CD4-positive, alpha-beta T cell treated with Interleukin-15 for 4 hours (primary cell): ENCODE measurements at places on chromosomes 1 and 21.

DNA sequence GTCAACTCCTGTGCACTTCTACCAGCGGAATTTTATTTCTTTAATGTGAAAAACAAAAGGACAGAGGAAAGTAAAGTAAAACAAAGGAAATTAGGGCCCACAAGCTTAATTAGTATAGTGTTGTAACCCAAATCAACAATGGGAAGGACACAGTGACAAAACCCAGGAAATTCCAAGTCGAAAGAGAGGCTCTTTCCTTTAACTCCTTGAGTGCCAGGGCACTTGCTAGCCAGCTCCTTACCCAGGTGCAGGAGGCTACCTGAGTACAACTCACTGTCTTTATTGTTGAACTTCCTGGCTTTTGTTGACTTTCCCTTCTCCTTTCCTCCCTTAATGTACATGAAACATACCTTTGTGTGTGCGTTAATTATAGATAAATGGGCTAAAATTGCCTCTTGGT, 55.0 kb downstream of the PEX14 start:
- no peak for DNase-seq

GRCh38 chr1:202011994-202012393, 1.6 kb downstream of the ELF3 start:
- DNase-seq: no peak

GRCh38 chr1:162631546-162632191, 595 bp upstream of the DDR2 start:
- no peak for DNase-seq

- no peak for DNase-seq
These were observed 33.4 kb downstream of the TRABD2B start for GRCh38 chr1:47963568-47964358.

GRCh38 chr1:44652445-44653106, 21.7 kb downstream of the TMEM53 start:
- peak; percentile 79 for DNase-seq

GRCh38 chr1:112698366-112699310, 8.3 kb downstream of the RHOC start:
- DNase-seq: no peak

DNA sequence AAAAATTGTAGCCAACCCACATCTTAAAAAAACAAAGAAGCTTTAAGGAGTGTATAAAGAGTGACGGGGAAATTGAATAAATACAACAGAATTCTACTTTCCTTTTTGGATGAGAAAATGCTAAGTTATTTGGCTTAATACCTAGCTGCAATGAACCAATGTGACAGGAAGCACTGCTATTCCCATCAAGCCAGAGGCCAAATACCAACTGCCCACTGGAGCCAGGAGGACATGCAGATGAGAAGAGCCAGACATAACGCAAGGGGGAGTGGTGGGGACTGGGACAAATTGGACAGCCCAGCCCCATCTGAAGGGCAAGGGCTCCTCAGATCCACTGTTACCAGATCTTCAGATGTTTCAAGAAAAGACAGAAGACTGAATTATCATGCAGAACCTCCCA, 25.7 kb downstream of the DNAJC11 start:
- no peak for DNase-seq
